ENCODE measurements at places on chromosomes 3 and 15.

DNA sequence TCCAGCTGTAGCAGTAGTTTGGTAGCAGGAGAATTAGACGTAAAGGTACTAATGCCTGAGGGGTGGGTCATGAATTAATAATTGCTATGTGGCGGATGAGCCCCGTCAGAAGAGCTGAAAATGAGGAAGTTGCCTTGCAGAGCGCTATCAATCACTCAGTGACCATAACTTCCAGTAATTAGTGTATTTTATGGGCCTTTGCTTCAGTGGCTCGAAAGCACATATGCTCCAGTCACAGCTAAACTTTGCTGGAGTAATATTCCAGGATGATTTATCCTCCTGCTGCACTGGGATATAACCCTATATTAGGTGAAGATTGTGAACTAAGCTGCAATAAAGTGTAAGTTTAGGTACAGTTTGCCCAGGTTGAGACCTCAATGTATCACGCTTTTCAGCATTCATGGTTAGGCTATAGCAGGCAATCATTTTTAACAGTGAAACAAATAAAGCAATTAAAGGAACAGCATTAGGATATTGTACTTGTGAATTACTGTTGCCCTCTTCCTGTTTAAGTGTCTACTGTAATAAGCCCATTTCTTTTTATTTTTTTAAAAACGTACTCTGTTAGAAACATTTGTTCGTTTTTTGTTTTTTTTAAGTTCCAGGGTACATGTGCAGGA is 104.6 kb upstream of the SKOR1 start:
- no peak for DNase-seq

DNA sequence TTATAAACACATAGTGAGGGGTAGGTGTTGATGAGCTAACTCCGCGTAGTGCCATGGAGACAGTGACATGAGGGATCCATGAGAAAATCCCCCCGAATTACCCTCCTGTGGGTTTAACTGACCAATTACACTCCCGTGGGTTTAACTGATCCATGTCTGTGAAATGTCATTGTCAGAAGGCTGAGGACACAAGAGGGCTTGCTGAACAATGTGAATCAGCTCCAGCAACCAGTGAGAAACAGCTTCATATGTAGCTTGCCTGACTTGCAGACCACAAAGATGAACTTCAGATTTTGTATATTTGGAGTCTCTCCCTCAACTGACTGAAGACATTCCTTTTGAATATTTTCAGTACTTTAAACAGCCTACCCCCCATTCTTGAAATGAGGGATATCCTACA is 144.9 kb downstream of the FBN1 start:
- DNase-seq = no peak

- DNase-seq = no peak
Observed at GRCh38 chr3:148833223-148833622, 5.6 kb downstream of the CPB1 start.

DNA sequence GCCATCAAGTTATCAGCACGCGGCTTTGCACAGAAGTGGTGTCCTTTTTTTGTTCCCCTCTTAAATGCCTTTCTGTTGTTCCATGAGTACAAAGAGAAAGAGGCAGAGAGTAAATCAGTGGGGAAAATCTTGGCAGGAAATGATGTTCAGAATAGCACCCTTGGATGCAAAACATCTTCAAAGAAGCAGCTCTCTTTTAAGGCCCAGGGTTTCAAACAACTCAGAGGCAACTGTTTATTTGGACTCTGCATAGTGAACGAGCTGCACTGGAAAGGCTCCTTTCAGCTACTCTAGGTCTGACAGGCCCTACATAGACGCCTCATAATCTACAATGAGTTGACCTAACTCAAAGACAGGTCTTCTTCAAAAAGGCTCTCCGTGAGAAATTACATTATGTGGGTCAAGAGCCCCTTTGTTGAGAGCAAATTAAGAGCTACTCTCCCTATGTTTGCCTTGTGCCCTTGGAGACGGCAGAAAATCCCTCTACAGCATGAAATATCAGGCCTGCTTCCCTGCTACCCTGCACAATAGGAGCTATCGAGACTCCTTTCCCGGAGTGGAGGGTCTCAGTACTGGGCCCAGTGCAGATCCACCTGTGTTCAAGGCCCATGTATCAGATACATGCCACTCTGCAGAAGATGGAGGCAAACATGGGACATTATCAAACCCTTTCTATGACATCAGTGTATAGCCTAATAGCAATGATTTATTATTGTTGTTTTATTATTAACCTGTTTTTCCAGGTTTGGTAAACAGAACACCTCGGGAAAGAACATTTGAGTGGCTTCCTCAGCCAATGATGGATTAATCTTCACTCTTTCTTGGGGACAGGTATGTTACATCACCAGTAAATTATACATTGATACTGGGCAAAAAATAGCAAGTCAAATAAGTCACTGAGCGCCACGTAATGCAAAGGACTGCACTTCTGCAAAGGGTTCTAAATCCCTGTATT is 53.1 kb downstream of the HEG1 start:
- no peak for DNase-seq

DNA sequence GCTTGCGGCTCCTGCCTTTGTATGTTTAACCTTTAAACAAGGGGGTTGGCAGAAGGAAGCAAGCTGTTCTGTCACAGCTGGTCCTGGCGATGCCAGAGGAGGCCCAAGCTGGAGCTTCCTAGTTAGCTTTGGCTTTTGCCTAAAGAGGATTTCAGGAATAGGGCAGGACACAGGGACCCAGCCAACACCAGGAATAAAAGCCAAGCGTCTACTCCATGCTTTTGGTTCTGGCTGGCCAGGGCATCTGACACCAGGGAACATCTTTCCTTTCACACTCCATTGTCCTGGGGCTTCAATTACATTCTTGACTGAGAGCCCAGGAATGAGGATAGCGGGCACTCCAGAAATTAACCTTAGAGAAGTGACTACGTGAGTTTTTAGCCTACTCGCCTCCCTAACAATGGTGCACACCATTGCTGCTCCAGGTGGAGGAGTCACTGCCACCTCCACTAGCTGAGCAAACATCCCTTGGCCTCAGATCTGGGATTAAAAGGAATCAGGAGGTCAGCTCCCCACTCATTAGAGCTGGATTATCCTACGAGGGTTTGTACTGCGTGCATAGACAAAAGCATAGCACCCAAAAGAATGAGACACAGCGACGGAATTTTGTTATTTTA is 38.2 kb downstream of the TPM1 start:
- no peak for DNase-seq

GRCh38 chr3:52092891-52093290 is 36.5 kb upstream of the DUSP7 start:
- DNase-seq = no peak

GRCh38 chr3:1348547-1348946 is 255.7 kb downstream of the CNTN6 start:
- DNase-seq = no peak

DNA sequence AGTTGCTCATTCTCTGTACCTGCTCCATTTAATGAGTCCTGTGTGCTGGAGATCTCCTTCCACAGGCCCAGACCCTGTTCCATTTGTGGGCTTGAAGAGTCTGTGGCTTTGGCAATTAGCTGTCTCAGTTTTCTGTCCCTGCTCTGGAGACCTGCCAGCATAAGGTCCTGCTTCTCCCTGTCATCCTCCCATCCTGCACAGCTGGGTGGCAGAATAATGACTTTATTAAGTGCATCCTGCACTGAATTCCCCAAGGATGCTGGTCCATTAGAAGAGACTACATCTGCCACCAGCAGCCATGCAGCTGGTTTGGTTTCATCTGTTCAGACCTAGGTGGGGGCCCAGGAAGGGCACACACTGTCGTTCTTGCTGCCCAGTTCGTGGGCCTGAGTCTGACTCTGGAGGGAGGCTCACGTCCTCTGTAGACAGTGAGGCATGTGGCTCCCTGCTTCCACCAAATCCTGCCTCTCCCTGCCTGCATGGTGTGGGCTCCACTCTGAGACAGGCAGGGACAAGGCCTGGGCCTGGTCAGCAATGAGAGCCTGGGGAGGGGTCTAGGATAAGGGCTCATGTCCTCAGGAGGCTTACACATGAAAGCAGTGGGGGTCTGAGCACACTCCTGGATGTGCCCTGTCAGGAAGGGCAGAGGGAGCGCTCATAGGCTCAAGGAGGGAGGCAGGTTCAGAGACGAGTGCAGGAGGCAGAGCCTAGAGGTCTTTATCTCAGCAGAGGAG is 78.4 kb upstream of the PRR23E start:
- no peak for DNase-seq

DNA sequence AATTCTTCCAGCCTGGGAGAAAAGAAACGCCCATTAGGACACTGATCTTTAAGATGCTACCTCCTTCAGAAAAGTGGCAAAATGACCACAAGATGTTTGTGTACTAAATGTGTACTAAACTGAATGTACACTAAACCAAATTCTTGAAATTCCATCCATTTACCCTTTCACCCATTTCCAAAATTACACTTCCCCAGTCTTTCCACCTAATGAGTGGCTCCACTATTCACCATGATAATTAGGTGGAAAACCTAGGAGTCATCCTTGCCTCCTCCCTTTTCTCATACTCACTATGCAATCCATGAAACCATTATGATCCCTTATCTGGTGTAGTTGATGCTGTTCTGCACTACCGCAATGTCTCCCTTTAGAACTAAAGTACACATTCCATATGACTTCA is 452.1 kb upstream of the THBS1 start:
- no peak for DNase-seq

DNA sequence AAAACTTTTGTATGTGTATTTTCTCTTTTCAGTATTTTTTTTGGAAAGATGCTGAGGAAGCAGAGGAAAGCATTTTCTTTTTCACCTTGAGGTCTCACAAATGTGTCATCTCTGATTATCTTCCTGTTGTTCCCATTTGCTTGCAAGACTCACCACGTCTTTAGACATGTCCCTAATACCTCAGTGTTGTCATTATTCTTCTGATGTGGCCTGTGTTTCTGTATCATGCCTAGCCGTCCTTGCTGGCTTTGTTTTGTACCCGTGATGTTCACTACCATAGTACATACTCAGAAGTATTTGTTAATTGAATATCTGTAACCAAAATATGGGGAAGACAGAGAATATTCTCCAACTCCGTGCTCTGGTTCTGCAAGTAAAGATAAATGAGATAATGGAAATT is 5.0 kb upstream of the P2RY14 start:
- DNase-seq = no peak

- no peak for DNase-seq
Observed at GRCh38 chr3:123180791-123181190, 21.0 kb upstream of the SEC22A start.

- DNase-seq = no peak
Observed at GRCh38 chr3:46349484-46350261, 4.2 kb upstream of the CCR2 start.

GRCh38 chr3:119468041-119468440 is 722 bp upstream of the POGLUT1 start:
- no peak for DNase-seq

GRCh38 chr3:57309769-57310360 is 17.4 kb upstream of the ASB14 start:
- no peak for DNase-seq

DNA sequence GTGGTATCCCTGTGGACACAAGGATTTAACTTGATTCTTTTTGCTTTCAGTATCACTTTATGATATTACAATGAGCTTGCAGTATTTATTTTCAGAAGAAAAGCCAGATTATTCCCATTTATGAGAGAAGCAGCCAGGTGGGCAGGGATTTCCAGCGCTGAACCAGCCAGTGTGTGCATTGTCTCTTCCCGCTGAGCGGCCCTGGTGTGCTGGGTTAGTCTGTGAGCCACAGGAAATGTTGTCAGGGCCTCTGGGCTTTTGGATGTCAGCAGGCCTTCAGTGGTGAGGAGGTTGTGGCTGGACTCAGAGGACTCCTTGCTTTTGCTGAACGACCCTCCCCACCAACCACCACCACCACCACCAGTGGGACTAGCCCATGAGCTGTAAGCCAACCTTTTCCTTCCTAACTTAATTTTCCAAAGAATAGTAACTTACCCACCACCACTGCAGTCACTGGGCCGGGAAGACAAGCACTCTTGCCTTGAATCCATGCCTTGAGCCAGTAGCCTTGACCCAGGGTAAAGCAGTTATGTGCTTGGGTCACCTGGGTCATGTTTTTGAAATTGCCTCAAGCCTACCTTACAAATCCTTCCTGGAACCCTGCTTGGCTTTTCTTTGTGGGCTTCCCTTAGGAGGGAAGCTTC is 33.1 kb downstream of the FLNB start:
- no peak for DNase-seq

DNA sequence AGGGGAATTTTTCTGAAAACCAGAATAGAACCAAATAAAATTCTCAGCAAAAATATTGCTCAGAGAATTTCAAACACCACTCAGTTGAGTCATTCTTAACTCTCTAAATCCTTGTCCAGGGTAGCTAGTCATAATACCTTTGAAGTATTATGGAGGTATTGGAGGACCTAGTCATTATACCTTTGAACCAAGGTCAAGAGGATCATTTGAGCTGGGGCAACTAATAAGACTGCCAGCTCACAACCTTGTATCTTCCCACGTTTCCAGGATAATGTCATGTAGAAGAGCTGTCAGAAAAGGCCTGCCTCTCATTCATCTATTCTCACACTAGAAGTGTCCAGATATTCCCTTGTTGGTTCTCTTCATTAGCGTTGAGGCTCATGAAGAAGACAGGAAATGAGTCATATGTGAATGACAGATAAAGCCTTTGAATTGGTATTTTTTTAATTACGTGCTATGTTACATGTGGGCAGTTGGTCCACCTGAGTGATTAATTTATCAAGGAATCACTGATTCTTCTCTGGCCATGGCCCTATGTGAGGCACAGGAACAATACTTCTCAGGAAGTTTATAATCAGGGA is 48.3 kb downstream of the TOPAZ1 start:
- no peak for DNase-seq

DNA sequence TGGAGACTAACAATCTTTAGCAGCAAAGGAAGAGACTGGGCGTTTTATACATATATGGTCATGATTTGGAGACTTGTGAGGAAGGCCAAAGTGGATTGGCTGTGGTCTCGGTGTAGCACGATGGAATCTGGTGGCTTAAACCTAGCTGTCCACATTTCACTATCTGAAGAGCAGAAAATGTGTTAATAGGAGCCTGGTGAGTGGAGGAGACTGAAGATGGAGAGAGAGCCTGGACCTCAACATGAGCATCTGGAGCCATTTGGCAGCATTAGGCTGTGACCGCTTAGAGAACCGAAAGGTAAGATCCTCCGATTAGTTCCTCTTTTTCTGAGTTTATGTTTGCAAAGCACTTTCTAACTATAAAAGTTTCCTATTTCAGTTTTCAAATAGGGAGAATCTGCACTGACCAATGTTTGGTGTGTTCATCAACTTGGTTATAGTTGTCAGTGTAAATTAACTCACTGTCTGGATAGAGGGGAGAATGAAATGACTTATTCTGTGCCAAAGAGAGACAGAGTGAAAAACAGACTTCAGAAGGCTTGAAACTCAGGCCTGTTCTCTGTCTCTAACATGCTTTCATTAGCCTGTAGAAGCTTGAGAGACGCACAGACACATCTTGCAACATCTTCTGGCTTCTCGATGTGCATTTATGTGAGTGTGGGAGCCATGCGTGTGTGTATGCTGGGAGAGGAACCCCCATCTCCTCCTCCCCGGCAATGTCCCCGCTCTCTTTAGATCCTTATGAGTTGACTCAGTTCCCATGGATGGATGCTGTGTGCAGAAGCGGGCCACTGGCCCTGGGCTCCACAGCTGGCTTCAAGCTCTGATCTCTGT is 244.7 kb upstream of the TBL1XR1 start:
- no peak for DNase-seq

- DNase-seq = no peak
Observed at GRCh38 chr15:69804786-69805185, 292.9 kb downstream of the TLE3 start.

Data from stimulated activated CD8-positive, alpha-beta memory T cell treated with anti-CD3 and anti-CD28 coated beads, Interleukin-7, amount 100 ng/mL, for 4 hours (primary cell).